ENCODE measurements at places on chromosomes 2 and 18.

DNA sequence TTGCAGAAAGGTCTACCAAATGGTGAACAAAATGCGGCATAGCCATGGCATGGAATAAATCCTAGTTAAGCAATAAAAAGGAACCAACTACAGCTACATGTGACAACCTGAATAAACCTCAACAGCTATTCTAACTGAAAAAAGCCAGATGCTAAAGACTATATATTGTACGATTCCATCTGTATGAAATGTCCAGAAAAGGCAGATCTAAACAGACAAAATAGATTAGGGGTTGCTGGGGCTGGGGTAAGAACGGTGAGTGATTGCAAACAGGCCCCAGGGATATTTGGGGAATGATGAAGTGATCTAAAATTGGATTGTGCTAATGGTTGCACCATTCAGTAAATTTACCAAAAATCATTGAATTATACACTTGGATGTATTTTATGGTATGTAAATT lies 2.8 kb downstream of the CCDC68 start:
- no peak for DNase-seq

GRCh38 chr2:220789961-220790360 lies 782.1 kb downstream of the EPHA4 start:
- DNase-seq: no peak

DNA sequence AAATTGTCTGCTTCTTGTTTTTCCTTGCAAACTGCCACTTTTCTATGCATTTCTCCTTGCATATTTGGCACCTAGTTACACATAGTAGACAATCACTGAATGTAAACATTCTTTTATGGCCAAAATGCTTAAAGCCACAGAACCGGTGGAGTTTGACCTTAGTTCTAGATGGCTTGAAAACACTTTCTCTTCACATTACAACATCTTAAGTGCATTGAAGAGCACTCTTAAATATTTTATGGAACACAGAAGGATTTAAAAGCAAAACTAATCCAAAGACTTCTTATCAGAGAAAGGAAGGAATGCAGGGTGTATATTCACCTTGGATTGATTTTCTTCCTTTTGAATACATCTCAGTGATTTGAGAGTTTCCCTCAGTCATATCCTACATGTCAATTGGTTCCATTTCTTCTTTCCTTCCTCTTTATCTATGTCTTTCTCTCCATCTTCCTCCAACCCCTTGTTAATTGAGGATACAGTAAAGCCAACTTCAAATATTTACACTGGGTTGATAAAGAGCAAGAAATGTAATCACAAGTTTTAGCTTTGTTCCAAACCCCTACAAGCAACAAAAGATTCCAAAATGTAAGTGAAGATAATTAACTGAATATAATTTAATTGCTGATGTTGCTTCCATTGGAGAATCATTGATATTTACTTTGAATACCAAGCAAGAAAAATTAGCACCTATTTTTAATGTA lies 548.0 kb downstream of the CNTNAP5 start:
- DNase-seq: no peak

DNA sequence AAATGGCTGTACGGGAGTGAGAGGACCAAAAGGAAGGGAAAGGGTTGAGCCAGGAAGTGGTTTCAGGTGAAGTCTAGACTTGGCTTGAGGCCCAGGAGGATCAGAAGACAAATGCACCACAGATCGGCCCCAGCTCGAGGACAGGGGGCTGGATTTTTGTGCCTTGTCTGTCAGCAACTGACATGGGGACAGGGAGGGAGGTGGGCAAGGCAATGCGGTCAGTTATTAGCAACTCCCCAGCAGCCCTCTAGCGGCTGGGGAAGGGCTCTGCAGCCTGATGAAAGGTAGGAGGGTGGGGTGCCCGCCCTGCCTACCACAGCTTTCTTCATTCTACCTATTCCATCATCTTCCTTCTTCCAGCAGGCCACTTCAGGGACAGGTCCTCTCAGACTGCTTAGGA lies 50.0 kb downstream of the CPO start:
- DNase-seq: no peak

DNA sequence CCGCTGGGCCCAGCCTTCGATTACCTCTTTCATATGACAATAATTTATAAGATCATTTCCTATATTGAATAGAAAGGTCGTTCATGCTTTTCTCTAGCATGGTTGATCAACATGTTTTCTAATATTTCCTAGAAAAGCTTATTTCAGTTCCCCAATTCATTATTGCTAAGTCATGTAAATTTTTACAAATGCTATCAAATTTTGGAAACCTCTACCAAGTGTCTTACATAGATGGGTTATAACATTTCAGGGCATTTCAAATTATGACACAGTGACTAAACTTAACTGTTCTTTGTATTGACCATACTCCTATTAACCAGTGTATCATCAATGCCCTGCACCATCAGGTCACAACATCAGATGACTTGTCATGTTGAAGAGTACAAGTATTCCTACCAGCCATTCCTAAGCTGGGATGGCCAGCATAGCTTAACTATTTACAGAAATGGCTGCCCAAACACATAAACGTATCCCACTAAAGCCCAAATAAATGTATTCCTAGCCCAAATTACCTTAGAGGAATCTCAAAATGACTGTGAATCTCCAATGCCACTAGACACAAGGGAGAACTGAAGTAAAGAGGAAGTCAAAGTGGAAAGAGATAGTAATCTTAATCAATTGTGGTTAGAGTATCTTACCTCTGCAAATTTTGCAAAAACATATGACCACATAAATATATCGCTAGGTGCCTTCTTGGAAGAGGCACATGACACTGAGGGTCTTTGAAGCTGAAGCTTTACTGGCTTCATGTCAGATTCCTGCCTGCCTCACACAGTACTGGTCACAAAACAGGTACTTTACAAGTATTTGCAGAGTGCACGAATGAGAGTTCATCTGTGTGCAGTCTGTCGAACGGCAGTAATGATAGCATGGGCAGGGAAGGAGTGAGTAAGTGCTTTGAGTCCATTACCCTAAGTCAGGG lies 87.3 kb upstream of the TLK1 start:
- DNase-seq: no peak

GRCh38 chr2:201496785-201497184 lies 45.2 kb downstream of the STRADB start:
- DNase-seq: no peak

- no peak for DNase-seq
These were observed 121.3 kb upstream of the ZFP36L2 start for GRCh38 chr2:43347746-43348145.

DNA sequence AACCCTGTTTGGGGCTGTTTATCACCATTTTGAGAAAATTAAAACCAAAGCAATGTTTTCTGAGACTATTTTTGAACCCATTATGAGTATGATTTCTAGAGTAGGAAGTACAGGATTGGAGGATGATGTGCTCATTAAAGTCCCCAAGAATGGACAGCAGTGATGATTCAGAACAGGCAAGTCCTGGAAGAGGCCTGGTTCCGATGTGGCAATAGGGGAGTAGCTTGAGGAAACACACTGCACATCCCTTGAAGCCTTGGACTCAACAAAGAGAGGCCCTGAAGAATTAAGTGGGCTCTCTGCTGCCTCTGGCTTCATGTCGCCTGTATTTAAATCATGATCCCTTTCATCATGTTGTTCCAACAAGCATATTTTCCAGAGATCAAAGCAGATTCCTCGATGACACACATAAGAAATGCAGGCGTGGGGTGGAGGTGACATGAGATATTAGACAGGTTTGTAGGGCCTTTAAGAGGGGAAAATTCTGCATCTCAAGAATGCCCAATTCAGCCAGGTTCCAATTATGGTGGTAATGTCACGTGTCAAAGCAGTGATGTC lies 242.2 kb downstream of the FHOD3 start:
- DNase-seq: no peak

DNA sequence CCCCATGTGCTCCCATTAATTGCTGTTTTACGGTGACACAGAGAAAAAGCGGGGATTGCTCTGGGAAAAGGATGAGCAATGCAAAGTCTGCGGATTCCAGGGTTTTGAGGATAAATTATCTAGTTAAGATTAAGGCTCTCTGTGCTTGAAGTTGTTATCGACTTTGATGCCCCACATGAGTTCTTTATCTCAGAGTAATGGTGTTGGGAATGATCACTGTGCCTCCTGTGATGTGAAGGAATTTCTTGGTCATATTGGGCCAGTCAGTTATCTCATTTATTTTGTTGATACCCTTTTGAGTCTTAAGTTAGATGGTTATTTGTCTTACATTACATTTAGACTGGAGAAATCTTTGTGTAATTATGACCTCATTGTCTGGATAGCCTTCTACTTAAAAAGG lies 184.6 kb upstream of the MEX3C start:
- no peak for DNase-seq

GRCh38 chr2:163554864-163555263 lies 180.9 kb downstream of the FIGN start:
- no peak for DNase-seq

DNA sequence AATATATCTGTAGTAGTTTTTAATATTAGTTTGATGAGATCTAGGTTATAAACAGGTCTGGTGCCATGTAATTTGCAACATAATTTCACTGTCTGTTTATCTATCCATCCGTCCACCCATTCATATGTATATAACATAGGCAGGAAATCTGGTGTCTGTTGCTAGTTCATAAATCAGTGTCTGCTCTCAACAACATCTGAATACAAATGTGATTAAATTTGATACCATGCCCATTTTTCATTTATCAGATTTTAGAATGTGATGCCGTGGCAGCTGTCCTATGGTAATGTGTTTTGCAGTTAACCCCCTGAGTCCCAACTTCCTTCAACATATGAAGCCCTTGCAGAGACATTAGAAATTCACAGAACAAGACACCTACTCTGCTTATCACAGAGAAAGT lies 228.4 kb downstream of the CMPK2 start:
- DNase-seq: no peak

GRCh38 chr2:233053928-233054784 lies 6.0 kb upstream of the INPP5D start:
- DNase-seq: peak; percentile 58

- DNase-seq: no peak
These were observed 1.8 kb upstream of the EVA1A start for GRCh38 chr2:75562513-75562864.

DNA sequence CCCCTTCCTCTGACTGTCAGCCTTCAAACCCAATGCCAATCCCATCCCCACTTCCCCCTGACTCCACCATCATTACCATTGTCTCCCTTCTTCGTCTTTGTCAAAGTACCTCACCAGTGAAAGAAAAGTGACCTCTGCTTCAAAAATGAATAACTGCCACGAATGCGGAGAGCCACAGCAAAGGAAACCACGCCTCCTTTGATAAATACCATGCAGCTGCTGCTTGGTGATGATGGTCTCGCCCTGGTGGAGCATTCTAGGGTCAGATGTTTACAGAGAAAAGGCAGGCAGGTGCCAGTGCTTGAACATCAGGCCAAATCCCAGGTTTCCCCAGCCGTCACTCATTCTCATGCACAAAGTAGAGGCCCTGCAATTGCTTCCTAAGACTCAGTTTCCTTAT lies 162.2 kb downstream of the BCL11A start:
- no peak for DNase-seq

- DNase-seq: no peak
These were observed 2036.1 kb upstream of the LRRTM1 start for GRCh38 chr2:82340578-82341053.

DNA sequence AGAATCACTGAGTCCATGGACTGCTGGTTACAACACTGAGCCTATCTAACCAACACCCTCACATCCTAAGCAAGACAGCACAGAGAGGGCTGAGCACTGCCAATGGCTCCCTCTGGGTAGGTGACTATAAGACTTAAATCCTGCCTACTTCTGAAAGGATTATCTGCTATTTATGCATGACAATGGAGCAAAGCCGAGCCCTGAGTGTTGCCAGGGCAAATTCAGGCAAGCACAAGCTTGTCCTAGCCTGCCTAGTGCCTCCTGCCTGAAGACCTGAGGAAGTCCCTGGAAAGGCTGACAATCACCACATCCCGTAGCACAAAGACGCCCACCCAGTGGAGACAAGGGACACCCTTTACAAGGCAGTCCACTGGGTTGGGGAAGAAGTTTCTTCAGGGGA lies 129.7 kb downstream of the OSR1 start:
- DNase-seq: no peak

- DNase-seq: no peak
These were observed 129.0 kb downstream of the NCK2 start for GRCh38 chr2:105873721-105874120.

GRCh38 chr18:36419900-36420531 lies 122.5 kb downstream of the FHOD3 start:
- DNase-seq: no peak

- DNase-seq: no peak
These were observed 56.4 kb downstream of the STK25 start for GRCh38 chr2:241451840-241452506.

- DNase-seq: peak; percentile 9
These were observed 15.9 kb upstream of the C1QL2 start for GRCh38 chr2:119174216-119174992.

DNA sequence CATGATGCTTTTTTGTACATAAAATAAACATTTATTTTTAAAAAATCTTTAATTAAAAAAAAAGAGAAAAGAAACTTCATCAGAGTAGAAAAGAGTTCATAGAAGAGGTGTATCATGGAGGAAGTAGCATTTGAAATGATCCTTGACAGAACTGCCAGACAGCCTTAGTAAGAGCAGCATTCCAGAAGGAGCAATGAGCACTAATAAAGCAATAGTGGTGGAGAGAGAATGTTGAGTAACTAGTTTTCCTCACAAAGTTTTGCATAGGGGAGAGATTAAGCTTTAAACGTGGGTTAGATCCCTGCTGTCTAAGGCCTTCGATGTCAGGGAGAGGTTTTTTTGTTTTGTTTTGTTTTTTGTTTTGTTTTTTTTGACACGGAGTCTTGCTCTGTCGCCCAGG lies 29.8 kb upstream of the METTL21A start:
- no peak for DNase-seq

DNA sequence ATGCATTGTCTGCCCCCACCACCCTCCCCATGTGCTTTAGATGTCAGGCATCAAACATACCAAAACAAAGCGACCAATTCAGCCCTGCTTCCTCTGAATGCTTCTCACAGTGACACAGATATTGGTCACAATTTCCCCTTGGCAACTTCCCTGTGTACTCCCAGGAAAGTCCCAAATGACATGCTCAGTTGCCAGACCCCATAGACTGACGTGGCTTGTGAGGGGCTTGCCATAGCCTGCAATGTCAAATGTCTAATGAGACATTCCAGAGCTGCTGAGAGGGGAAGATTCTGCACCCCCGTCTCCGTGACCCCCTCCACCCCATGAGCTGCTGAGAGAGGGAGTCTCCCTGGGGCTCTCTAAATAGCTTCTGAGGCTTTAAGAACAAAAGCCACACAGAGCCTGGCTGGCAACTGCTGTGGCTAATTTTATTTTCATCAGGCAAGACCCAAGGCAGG lies 47.3 kb downstream of the RFTN2 start:
- no peak for DNase-seq

DNA sequence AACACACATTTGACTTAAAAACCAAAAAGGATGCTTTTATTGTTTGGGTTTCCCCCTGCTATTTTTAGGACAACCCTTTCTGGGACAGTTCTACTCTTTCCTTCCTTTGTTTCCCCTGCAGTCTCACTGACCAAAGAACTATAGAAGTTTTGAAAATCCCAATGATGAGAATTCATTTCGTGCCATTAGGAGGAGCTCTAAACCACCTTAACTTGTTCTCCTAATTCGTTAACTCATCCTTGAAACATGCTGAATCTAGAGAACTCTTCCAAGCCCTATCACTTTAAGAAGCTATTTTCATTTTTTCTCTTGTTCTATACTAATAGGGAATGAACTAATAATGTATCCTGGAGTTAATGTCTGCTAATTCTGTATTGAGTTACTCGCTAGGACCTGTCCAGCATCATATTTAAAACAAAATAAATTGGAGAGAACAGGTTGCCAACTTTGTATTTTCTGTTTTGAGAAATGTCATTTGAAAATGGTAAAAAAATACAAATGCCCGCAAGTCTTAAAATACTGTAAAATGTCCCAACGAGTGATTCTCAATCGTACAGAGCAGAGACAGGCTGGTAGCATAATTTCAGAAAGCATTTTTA lies 62.9 kb downstream of the AFTPH start:
- DNase-seq: no peak
